ENCODE measurements at places on chromosomes 6 and 20.

- DNase-seq: no peak
Observed at GRCh38 chr6:132089173-132089572, 138.0 kb upstream of the CCN2 start.

DNA sequence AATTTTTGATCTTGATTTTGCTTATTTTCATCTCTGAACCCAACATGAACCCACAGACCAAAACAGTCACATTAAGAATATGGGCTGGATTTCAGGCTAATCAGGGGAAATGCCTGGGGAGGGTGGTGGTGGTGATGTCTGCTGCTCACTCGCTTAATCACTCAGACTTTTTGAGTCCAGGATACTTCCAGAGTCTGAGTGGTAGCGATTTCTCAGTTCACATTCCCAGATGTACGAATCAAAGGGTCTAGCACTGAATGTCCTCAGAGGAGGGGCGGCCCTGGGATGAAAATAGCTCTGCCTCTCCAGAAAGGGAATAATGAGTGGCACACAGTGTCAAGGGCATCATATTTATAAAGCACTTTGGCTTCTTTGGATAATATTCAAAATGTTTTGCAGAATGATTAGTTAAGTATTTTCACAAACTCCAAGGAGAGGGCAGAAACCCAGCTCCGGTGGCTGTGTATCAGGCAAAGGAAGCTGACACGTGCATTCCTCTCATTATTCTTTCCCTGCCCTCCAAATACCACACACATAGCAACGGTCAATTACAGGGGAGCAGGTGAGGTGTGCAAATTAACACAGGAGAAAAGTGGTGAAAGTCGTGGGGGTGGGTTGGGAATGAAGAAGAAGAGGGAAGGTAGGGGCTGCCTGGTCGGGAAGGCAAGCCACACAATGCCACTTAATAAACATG is 345.2 kb upstream of the RSPO3 start:
- DNase-seq: no peak

DNA sequence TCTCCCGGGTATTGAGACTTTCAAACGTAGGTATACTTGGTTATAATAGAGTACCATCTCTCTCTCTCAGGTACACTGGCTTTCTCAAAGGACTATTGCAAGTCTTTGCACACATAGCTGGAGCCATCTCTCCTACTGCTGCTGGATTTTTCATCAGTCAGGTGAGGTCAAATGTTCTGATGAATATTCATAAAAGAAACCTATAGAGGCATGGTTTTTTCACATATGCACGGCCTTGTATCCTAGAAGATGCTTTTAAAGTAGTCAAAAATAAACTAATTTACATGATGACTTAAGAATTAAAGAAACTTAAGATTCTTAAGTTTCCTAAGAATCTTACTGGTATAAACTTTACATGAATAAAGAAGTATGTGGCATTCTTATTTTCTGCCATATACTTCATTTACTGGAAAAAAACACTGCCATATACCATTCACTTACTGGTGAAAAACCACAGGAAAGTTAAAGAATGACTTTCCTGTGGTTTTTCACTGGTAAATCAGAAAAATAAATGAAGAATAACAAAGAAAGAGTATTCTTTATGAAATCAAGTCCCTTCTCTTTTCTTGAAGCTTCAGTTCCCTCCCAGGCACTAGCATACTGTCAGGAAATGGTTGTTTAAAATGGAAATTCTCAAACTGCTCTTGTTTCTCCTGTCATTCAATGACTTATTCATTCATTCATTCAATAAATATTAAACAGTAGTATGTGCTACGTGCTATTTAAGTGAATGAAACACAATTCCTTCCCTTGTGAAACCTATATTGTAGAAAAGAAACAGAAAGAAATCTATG is 23.5 kb downstream of the SLC17A4 start:
- no peak for DNase-seq

- no peak for DNase-seq
Observed at GRCh38 chr6:143700684-143701348, 23.1 kb downstream of the PHACTR2 start.

GRCh38 chr6:111487661-111488060 is 4.6 kb upstream of the REV3L start:
- no peak for DNase-seq

GRCh38 chr6:46191961-46192360 is 21.2 kb upstream of the ENPP5 start:
- no peak for DNase-seq

DNA sequence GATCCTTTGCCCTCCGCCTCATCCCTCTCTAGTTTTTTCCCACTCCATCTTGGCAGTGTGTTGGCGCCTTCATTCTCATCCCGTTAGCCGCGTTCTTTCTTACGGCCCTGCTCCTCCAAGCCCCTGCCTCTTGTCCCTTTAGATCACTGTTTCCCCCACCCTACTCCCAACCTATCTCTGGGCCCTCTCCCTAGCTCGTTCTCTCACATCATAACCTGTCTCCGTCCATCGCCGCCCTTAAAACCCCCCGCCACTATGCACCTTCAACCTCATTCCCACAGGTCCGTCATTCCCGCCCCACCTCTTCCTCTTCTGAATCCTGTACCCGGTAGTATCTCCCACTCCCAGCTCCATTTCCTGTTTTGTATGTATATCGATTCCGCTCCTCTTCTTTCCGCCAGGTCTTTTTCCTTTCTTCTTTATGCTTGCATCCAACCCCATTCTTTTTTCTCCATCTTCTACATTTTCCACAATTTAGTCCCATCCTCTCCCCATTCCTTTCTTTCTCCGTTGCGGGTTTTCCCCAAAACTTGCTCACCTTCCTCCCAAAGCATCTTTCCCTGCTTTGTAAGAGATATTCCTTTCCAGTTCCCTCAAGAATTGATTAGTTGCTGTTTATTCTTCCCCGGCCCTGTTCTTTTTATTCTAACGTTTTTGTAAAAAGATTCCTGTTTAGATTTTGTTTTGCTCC is 671 bp downstream of the EFHC1 start:
- DNase-seq: no peak

DNA sequence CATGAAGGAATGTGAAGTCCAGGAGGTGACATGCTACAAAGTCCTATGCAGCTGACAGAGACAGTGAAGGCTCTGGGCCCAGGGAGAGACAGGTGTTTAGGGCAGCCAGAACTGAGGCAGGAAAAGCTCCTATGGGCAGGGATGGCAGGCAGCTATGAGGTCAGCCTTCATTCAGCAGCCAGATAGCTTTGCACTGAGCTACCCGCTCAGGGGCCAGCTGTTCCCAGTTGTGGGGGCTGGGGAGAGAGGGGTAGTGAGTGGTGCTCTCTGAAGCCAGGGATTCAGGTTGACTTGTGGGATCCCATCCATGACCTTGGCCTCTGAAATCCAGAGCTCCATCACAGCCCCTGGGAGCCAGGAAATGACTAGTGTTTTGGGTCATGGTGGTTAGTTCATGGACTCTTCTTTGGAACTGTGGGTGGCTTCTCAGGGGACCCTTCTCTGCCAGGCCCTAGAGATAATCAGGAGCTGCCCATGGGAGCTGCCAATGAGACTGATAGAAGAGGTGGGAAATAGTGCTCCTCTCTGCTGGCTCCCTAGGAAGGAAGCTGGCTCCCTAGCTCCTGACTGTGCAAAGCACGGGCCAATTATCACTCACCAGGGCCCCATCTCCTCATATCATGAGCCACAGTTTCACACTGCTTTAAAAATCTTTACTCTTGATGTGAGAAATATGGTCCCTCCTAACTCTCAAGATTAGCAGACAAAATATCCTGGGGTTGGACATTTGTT is 127.7 kb downstream of the VEGFA start:
- no peak for DNase-seq

- DNase-seq: no peak
Observed at GRCh38 chr20:36314734-36315544, 8.8 kb downstream of the DLGAP4 start.
